ENCODE measurements at places on chromosomes 7 and 10. TPM values are rescaled to one million over a fixed set of nuclear protein-coding genes. Genes with fewer than 3 reads are reported as not detected.

DNA sequence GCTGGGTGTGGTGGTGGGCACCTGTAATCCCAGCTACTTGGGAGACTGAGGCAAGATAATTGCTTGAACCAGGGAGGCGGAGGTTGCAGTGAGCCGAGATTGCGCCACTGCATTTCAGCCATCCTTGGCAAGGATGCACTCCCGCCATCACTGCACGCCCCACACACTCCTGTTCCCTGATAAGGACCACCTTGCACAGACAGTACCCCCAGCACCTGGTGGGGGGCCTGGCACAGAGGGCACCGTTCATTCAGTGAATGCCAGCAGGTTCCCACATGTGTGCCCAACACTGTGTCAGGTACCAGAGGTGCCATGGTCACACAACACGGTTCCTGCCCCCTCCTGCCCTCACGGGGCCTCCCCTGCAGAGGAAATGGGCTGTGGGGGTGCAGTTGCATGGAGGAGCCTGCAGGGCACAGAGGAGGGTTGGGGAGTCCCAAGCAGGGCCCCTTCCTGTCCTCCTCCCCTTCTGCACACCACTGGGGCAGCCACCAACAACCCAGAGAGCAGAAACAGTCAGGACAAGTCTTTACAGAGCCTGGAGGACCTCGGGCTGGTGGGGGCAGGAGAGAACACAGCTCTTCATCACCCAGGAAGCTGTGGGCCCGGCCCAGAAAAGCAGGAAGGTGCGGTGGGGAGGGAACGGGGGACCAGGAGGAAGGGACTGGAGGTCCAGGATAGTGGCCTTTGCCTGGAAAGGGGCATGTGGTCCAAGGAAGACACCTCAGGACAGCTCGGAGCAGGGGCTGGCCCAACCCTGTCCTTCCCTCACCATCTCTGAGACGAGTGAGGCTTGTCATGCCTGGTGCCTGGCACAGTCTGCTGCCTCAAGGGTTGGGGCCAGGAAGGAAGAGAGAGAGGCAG, 7.1 kb downstream of the CRYGN start:
- H3K36me3 ChIP-seq, result no peaks in the 10 kb centered on the region
- no peaks in the 10 kb centered on the region for H3K4me1 ChIP-seq
- DNase-seq, result no peak
- H3K27me3 ChIP-seq, result no peaks in the 10 kb centered on the region

- peak overlapping the region; percentile 60 for H3K4me3 ChIP-seq
- no peaks in the 10 kb centered on the region for H3K36me3 ChIP-seq
- peak overlapping the region; percentile 6 for H3K27ac ChIP-seq
- H3K4me1 ChIP-seq, result peaks cover 17% of the 10 kb centered on the region
- no peak for DNase-seq
Measured at GRCh38 chr10:72087392-72087968, 871 bp downstream of the SPOCK2 start.

DNA sequence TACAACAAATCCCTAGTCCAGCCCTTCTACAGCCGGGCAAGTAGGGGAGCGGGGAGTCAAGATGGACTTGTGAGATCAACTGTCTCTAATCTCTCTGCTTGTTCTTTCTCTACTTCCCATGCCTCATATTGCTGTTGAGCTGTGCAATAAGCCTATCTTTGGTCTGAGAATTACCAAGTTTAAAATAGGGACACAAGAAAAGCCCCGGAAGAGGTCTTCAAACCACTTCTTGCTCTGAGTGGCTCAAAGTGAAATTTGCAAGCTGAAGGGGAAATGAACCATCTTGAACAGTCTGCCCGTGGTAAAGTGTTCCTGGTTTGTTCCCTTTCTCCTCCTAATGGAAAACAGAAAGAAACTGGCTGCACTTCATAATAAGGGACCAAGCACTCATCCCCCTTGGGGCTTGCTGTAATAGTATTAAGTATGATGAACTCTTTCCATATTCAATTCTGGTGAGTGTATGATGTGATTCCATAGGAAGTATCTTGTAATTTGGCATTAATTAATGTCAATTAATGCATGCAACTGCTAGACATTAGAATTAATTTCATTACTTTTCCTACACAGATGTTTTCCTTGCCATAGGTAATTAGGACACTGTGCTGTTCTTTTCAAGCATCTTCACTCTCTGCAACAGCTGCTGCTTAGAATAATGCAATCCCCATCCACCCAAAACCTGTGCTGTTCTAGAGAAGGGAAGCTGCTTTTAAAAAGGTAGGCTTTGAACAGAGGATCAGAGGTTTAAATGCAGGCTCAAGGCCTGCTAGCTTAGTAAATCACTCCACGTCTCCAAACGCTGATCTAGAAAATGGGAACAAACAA, 449.6 kb downstream of the SORCS1 start:
- H3K27me3 ChIP-seq, result no peaks in the 10 kb centered on the region
- H3K4me3 ChIP-seq, result no peak overlapping the region
- no peaks in the 10 kb centered on the region for H3K4me1 ChIP-seq
- no peak overlapping the region for H3K27ac ChIP-seq
- DNase-seq, result no peak
- no peaks in the 10 kb centered on the region for H3K36me3 ChIP-seq

DNA sequence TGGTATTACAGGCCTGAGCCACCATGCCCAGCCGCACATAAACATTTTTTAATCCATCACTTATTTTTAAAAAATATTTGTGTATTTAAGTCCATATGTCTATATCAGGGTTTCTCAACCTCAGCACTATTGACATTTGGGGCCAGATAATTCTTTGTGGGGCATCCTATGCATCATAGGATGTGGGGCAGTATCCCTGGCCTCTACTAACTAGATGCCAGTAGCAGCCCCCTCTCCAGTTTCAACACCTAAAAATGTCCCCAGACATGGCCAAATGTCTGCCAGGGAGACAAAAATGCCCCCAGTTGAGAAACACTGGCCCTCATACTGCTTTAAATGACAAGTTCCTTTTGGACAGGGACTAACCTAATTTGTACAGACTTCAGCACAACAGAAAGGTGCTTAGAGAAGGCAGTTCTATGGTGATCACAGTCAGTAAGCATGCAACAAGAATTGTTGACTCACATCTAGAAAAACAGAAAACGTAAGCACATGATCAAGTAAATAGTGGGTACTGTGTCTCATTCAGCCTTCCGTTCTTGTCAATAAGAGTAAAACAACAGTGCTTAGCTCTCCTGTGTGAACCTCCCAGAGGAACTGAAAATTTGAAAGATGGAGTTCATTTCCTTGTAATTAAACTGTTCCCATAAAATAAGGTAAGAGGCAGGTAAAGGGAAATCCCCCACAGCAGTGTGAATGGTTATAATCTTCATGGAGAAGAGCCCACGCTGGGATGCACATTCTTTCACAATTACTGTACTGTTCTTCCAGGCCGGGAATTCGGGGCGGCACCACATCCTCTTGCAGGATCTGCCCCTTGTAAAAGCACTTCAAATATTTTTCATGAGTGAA, 17.3 kb upstream of the ADRB1 start:
- no peaks in the 10 kb centered on the region for H3K4me1 ChIP-seq
- no peaks in the 10 kb centered on the region for H3K27me3 ChIP-seq
- H3K27ac ChIP-seq, result no peak overlapping the region

The AOC1 gene
- polyA plus RNA-seq, result not detected

GRCh38 chr10:93160140-93160539, 86.4 kb downstream of the CYP26A1 start:
- H3K4me1 ChIP-seq, result no peaks in the 10 kb centered on the region
- no peak overlapping the region for H3K27ac ChIP-seq
- H3K27me3 ChIP-seq, result no peaks in the 10 kb centered on the region
- H3K4me3 ChIP-seq, result no peak overlapping the region
- no peak for DNase-seq

The ADAMTS14 gene
- polyA plus RNA-seq, result not detected
